Left ventricle myocardium superior (tissue), 1 donor: ENCODE measurements at places on chromosomes 1 and 21. TPM values are rescaled to one million over a fixed set of nuclear protein-coding genes. Genes with fewer than 3 reads are reported as not detected.

The CD2 gene
- total RNA-seq = 1.7 TPM

The ARHGEF19 gene
- total RNA-seq = 2.0 TPM

The MYCL gene
- 1.5 TPM for total RNA-seq

The TLR5 gene
- total RNA-seq = 2.5 TPM

The TMIGD3 gene
- total RNA-seq = 0.64 TPM

The FAM72B gene
- total RNA-seq = 0.67 TPM

The ATP1A4 gene
- not detected for total RNA-seq

The USH2A gene
- 2.3 TPM for total RNA-seq

The HSPG2 gene
- 269 TPM for total RNA-seq

The FOXO6 gene
- 3.4 TPM for total RNA-seq

The DCST1 gene
- not detected for total RNA-seq

The KIF21B gene
- total RNA-seq = 0.45 TPM

The ST6GALNAC3 gene
- total RNA-seq = 5.9 TPM

The PDC gene
- total RNA-seq = not detected

The LMX1A gene
- not detected for total RNA-seq
